ENCODE measurements at places on chromosomes 2 and 18.

DNA sequence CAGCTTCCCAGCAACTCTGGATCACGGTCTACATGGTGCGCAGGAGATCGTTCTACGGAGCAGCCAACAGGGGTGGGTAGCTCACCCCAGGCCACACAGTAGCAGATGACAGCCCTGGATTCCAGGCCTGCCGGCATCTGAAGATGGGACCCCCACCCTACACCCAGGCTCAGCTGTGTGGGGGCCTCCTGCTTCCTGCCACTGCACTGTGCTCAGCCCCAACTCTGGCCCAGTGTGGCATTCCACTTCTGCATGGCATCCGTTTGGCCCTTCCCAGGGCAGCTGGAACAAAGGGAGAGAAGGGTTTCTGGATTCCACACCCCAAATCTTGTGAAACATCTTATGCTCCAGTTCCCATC lies 9.1 kb downstream of the PER2 start:
- peaks cover 8% of the 10 kb centered on the region for H3K4me1 ChIP-seq
- no peak overlapping the region for H3K4me3 ChIP-seq
- DNase-seq, result no peak

- H3K27me3 ChIP-seq, result peaks cover 2% of the 10 kb centered on the region
- H3K4me1 ChIP-seq, result peaks cover 2% of the 10 kb centered on the region
- no peaks in the 10 kb centered on the region for H3K36me3 ChIP-seq
- H3K4me3 ChIP-seq, result no peak overlapping the region
- H3K27ac ChIP-seq, result no peak overlapping the region
These were observed 7.8 kb downstream of the SCYGR2 start for GRCh38 chr2:227606476-227606875.

DNA sequence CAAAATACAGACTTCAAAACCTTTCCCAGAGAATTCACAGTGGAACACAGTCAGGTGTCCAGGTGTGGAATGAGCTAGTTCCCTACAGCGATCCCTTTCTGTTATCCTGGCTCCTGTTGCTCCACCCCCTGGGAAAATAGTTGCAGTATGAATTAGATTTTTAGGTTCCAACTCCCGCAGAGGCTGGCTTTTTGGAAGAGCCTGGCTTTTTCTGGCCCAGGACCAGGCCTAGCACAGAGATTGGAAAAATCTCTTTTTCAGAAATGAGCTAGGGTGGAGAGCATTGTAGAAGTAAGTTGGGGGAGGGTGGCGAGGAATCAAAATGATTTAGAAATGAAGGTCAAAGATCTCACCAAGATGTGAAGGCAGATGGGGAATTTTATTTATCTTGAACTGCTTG lies 27.1 kb downstream of the COL5A2 start:
- no peak for DNase-seq
- no peak overlapping the region for H3K4me3 ChIP-seq
- H3K4me1 ChIP-seq, result peaks cover 15% of the 10 kb centered on the region
- H3K27me3 ChIP-seq, result no peaks in the 10 kb centered on the region
- no peaks in the 10 kb centered on the region for H3K36me3 ChIP-seq
- no peak overlapping the region for H3K27ac ChIP-seq

DNA sequence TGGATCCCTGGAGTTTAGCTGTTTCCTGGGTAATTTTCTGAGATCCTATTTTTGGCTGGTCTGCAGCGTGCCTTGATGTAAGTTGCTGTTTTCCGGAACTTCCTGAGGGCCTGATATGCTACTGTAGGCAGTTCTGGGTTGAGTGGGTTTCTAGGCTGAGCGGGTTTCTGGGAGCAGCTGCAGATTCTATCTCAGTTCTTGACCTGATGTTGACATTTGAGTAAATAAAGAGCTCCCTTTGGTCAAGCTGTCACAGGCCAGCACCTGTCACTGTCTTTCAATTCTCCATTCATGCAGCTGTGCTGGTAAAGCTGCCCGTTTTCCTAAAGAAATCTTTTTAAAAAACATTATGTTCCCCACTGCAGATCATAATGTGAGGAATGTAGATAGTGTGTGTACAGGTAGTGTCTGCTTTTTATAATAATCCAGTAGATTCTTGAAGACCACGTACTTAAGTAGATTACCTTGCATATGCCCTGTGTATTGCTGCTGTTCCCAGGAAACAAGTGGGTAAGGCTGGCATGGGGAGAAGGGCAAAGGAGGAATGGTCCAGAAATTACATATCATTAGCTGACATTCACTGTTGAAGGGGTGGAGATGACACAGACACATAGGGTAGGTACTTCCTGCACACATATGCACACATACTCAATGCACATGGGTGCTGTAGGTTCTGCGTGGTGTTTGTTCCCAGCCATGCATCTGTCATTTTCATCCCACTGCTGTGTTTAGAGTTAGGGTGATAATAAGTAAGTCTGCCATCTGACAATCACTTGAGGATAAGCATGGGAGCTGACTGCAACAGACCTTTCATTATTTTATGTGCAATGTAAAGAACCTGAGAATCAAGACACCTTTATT lies 25.9 kb downstream of the CD28 start:
- no peak for DNase-seq
- no peak overlapping the region for H3K27ac ChIP-seq
- peaks cover 1% of the 10 kb centered on the region for H3K27me3 ChIP-seq
- H3K4me3 ChIP-seq, result no peak overlapping the region
- H3K36me3 ChIP-seq, result no peaks in the 10 kb centered on the region

- H3K27me3 ChIP-seq, result no peaks in the 10 kb centered on the region
- no peaks in the 10 kb centered on the region for H3K36me3 ChIP-seq
- peaks cover 5% of the 10 kb centered on the region for H3K4me1 ChIP-seq
- H3K4me3 ChIP-seq, result no peak overlapping the region
- H3K27ac ChIP-seq, result no peak overlapping the region
- peak; percentile 34 for DNase-seq
These were observed 191.0 kb downstream of the GRB14 start for GRCh38 chr2:164430166-164430783.

GRCh38 chr2:226581661-226582060 lies 218.0 kb downstream of the IRS1 start:
- no peak for DNase-seq
- H3K36me3 ChIP-seq, result no peaks in the 10 kb centered on the region
- no peak overlapping the region for H3K27ac ChIP-seq
- peaks cover 15% of the 10 kb centered on the region for H3K4me1 ChIP-seq
- H3K4me3 ChIP-seq, result no peak overlapping the region
- peaks cover 1% of the 10 kb centered on the region for H3K27me3 ChIP-seq

DNA sequence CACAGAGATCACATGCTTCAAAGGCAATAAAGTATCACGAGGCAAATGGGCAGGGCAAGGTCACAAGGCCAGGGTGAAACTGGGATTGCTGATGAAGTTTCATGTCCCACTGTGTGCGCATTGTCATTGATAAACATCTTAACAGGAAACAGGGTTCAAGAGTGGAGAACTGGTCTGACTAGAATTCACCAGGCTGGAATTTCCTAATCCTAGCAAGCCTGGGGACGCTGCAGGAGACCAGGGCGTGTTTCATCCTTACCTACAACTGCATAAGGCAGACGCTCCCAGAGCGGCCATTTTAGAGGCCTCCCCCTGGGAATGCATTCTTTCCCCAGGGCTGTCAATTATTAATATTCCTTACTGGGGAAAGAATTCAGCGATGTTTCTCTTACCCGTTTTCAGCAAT lies 33.2 kb downstream of the PTPN4 start:
- H3K27me3 ChIP-seq, result peaks cover 5% of the 10 kb centered on the region
- H3K36me3 ChIP-seq, result peaks cover 38% of the 10 kb centered on the region
- DNase-seq, result no peak
- no peaks in the 10 kb centered on the region for H3K4me1 ChIP-seq
- peak overlapping the region; percentile 17 for H3K4me3 ChIP-seq
- no peak overlapping the region for H3K27ac ChIP-seq

- no peak for DNase-seq
- H3K27ac ChIP-seq, result no peak overlapping the region
- H3K4me1 ChIP-seq, result peaks cover 45% of the 10 kb centered on the region
- H3K4me3 ChIP-seq, result no peak overlapping the region
- H3K36me3 ChIP-seq, result peaks cover 4% of the 10 kb centered on the region
These were observed 157.9 kb upstream of the APCDD1 start for GRCh38 chr18:10296491-10296890.

- no peaks in the 10 kb centered on the region for H3K27me3 ChIP-seq
- no peak for DNase-seq
These were observed 51.4 kb downstream of the MARCO start for GRCh38 chr2:118993392-118993752.

Data from endothelial cell (in vitro differentiated cells).